Naive thymus-derived CD8-positive, alpha-beta T cell (primary cell): ENCODE measurements at places on chromosomes 16 and 17. TPM values are rescaled to one million over a fixed set of nuclear protein-coding genes. Genes with fewer than 3 reads are reported as not detected.

DNA sequence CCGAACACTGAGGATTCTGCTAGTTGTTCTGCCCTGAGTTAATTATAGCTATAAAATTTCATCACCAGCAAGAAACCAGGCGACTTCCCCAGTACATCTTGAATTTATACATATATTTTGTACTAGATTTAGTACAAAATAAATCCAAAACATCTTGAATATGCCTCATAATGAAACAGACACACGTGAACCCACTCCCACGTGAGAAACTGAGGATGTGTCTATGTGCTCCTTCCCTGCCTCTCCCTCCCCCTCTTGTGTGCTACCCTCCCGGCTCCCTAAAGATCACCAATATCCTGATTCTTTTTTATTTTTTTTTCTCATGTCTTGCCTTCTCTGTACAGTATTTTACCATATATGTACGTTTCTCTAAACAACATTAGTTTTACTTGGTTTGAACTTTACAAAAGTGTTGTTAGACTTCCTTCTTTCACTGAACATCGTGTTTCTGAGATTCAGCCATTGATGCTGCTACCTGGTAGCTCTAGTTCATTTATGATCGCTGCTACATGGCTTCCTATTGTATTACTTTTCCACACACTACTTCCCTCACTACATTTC lies 1.1 kb upstream of the LCMT1 start:
- H3K36me3 ChIP-seq: peaks cover 4% of the 10 kb centered on the region
- peaks cover 73% of the 10 kb centered on the region for H3K4me1 ChIP-seq
- H3K27me3 ChIP-seq: no peaks in the 10 kb centered on the region

GRCh38 chr17:77285594-77286390 lies 145.0 kb downstream of the SEC14L1 start:
- H3K4me1 ChIP-seq: peaks cover 12% of the 10 kb centered on the region
- no peaks in the 10 kb centered on the region for H3K36me3 ChIP-seq
- no peak overlapping the region for H3K27ac ChIP-seq
- H3K27me3 ChIP-seq: peaks cover 8% of the 10 kb centered on the region

DNA sequence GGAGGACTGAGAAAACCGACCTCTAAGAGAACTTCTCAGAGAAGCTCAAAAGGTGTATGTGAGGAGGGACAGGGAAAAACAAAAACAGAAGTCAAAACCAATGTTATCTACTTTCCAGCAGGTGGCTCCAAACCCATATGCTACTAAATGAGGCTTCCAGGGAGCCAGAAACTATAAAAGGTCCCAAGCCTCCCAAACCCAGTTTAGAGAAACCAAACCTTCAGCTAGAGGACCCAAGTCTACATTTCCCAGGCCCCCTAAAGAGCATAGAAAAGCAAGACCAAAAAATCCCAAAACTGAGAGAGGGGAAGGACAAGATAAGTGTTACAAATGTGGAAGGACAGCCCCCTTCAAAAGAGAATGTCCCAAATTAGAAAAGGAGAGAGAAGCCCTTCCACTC lies 3.7 kb downstream of the HPR start:
- H3K27ac ChIP-seq: peak overlapping the region; percentile 65
- H3K36me3 ChIP-seq: no peaks in the 10 kb centered on the region
- H3K4me3 ChIP-seq: no peak overlapping the region

GRCh38 chr16:30409125-30410060 lies 2.0 kb downstream of the ZNF771 start:
- H3K36me3 ChIP-seq: no peaks in the 10 kb centered on the region
- no peaks in the 10 kb centered on the region for H3K27me3 ChIP-seq
- H3K4me3 ChIP-seq: peak overlapping the region; percentile 33
- peaks cover 35% of the 10 kb centered on the region for H3K4me1 ChIP-seq
- peak overlapping the region; percentile 77 for H3K27ac ChIP-seq
- peak; percentile 91 for DNase-seq

- H3K36me3 ChIP-seq: no peaks in the 10 kb centered on the region
- no peaks in the 10 kb centered on the region for H3K27me3 ChIP-seq
- H3K4me1 ChIP-seq: peaks cover 50% of the 10 kb centered on the region
- no peak for DNase-seq
Measured at GRCh38 chr16:67561501-67561823, 864 bp upstream of the CTCF start.

GRCh38 chr17:76497979-76498875 lies 3.0 kb downstream of the RHBDF2 start:
- H3K36me3 ChIP-seq: no peaks in the 10 kb centered on the region
- peak overlapping the region; percentile 42 for H3K4me3 ChIP-seq
- no peaks in the 10 kb centered on the region for H3K27me3 ChIP-seq
- H3K27ac ChIP-seq: peak overlapping the region; percentile 63

DNA sequence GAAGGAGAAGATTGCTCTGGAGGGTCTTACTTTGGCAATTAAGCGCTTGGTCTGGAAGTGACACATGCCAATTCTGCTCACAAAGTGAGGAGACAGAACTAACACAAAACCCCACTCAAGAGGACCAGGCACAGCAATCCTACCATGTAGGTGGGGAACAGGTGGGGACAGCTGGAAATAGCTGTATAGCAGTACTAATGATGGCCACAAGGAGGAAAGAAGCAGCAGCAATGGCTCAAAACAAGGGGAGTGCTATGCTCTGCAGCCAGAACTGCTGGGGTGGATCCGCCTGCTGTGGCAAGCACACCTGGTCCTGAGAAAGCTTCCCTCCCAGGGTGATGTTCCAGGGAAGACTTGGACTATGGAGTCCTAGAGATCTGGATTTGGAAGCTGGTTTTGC lies 17.0 kb upstream of the TMEM132E start:
- H3K36me3 ChIP-seq: no peaks in the 10 kb centered on the region
- peak; percentile 31 for DNase-seq
- H3K27ac ChIP-seq: no peak overlapping the region
- H3K27me3 ChIP-seq: peaks cover 19% of the 10 kb centered on the region

- H3K36me3 ChIP-seq: peaks cover 3% of the 10 kb centered on the region
- no peak overlapping the region for H3K27ac ChIP-seq
- H3K4me1 ChIP-seq: no peaks in the 10 kb centered on the region
- no peak for DNase-seq
- peaks cover 2% of the 10 kb centered on the region for H3K27me3 ChIP-seq
Measured at GRCh38 chr17:20989991-20990855, 52.6 kb downstream of the USP22 start.

- H3K4me1 ChIP-seq: no peaks in the 10 kb centered on the region
- H3K36me3 ChIP-seq: no peaks in the 10 kb centered on the region
- DNase-seq: no peak
- no peak overlapping the region for H3K4me3 ChIP-seq
- H3K27ac ChIP-seq: no peak overlapping the region
Measured at GRCh38 chr16:54473226-54473993, 186.8 kb upstream of the IRX3 start.

- peaks cover 5% of the 10 kb centered on the region for H3K4me1 ChIP-seq
- peak overlapping the region; percentile 50 for H3K27ac ChIP-seq
- no peak overlapping the region for H3K4me3 ChIP-seq
Measured at GRCh38 chr16:57562066-57562465, 19.6 kb downstream of the ADGRG5 start.

- H3K4me1 ChIP-seq: no peaks in the 10 kb centered on the region
- DNase-seq: no peak
- no peaks in the 10 kb centered on the region for H3K36me3 ChIP-seq
- no peaks in the 10 kb centered on the region for H3K27me3 ChIP-seq
Measured at GRCh38 chr16:6732166-6732565, 600.5 kb upstream of the RBFOX1 start.

- no peak for DNase-seq
- H3K27me3 ChIP-seq: peaks cover 20% of the 10 kb centered on the region
- H3K4me3 ChIP-seq: no peak overlapping the region
- H3K4me1 ChIP-seq: peaks cover 9% of the 10 kb centered on the region
- no peak overlapping the region for H3K27ac ChIP-seq
- H3K36me3 ChIP-seq: no peaks in the 10 kb centered on the region
Measured at GRCh38 chr17:66950325-66950724, 14.2 kb upstream of the CACNG4 start.

DNA sequence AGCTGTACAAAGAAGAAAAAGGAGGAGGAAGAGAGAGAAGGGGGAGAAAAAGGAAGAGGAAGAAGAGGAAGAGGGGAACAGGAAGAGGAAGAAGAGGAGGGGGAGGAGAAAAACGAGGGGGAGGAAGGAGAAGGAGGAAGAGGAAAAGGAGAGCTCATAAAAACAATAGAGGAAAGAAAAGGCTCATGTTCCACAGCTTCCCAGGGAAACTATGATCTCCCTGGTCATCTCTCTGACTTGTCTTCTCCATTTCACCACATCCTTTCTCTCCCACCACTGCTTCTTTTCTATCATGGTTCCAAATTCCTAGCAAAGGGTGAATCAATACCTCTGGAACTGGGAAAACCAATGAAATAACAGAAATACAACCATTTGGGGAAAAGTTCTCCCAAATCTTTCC lies 254.1 kb upstream of the ERCC4 start:
- no peak for DNase-seq
- H3K4me1 ChIP-seq: no peaks in the 10 kb centered on the region
- no peaks in the 10 kb centered on the region for H3K36me3 ChIP-seq

GRCh38 chr17:8192070-8192815 lies 2.3 kb upstream of the BORCS6 start:
- no peak overlapping the region for H3K4me3 ChIP-seq
- H3K36me3 ChIP-seq: no peaks in the 10 kb centered on the region
- H3K4me1 ChIP-seq: peaks cover 13% of the 10 kb centered on the region
- H3K27me3 ChIP-seq: no peaks in the 10 kb centered on the region
- H3K27ac ChIP-seq: no peak overlapping the region

DNA sequence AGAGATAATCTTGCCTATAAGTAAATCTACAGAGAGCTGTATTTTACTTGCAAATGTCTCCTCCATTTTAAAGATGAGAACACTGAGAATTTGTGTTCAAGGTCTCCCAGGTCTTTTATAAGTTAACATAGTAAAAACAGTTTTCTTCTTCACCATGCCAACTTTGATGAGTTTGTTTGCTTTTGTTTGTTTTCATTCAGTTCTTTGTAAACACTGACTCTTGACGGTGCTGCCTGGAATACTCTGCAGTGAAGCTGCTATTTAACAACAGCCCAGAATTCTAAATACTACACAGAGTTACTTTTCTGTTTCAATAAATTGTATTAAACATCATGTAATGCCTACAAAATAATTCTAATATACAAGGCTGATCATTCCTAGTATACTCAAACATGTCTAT lies 41.4 kb upstream of the PITPNM3 start:
- no peak overlapping the region for H3K4me3 ChIP-seq
- H3K27me3 ChIP-seq: no peaks in the 10 kb centered on the region
- no peak overlapping the region for H3K27ac ChIP-seq
- peaks cover 1% of the 10 kb centered on the region for H3K4me1 ChIP-seq
- no peak for DNase-seq

DNA sequence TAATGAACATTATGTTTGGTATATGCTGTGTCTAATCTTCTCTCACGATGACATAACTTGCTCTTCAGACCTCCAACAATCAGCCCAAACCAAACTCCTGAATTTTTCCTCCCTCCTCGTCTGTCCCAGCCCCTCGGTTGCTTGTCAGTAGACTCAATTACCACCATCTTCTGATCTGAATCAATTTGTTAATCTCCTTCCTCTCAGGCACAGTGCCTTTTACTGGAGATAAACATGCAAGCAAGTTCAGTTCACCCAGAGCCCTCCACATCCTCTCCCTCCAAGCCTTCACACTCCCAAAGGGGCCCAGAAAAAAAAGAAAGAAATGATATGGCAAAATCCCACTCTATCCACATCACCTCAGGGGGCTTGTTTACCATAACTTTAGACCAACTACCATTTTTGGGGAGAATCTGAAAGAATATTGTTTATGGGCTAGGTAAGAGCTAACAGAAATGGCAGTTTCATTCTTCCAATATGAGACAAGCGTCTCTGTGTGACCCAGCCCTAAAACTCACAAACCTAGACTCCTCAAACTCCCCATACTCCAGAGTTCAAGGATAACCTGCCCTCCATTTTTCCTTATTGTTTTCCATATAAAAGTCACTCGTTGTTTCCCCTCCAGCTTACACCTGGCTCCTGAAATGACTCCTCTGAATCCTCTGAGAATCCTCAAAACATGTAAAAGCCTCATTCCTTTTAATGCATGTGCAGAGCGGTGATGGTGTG lies 1.5 kb downstream of the TEX2 start:
- H3K4me1 ChIP-seq: peaks cover 46% of the 10 kb centered on the region
- peak overlapping the region; percentile 95 for H3K4me3 ChIP-seq
- no peak for DNase-seq
- H3K27me3 ChIP-seq: no peaks in the 10 kb centered on the region

DNA sequence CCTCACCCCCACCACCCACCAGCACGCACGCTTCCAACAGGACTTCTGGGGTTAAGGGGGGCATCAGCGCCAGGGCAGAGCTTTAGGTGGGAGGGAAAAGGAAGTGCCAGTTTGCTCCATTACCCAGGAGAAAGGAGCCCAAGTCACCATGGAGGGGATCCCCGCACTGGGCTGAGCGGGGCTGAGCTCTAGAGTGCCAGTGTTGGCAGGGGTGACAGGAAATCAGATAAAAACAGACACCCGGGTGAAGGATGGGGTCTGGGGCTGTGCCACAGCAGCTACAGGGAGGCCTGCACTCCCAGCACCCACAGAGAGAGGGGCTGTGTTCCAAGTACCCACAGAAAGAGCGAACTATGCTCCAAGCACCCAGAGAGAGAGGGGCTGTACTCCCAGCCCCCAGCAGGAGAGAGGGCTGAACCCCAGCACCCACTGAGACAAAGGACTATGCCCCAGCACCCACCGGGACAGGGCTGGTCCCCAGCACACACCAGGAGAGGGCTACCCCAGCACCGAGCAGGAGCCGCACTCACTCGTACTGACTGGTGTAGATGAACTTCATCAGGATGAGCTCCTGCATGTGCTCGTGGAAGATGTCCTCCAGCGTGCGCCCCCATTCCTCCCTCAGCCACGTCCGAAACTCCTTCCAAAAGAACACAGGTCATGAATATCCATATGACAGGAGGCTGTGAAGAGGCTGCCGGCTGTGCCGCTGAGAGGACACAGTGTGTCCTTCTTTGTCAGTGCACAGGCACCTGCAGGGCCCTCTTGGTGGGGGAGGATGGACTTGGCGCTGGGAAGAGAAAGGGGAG lies 18.6 kb upstream of the C16orf95 start:
- peaks cover 39% of the 10 kb centered on the region for H3K4me1 ChIP-seq
- no peaks in the 10 kb centered on the region for H3K27me3 ChIP-seq
- H3K36me3 ChIP-seq: peaks cover 54% of the 10 kb centered on the region
- H3K27ac ChIP-seq: no peak overlapping the region

DNA sequence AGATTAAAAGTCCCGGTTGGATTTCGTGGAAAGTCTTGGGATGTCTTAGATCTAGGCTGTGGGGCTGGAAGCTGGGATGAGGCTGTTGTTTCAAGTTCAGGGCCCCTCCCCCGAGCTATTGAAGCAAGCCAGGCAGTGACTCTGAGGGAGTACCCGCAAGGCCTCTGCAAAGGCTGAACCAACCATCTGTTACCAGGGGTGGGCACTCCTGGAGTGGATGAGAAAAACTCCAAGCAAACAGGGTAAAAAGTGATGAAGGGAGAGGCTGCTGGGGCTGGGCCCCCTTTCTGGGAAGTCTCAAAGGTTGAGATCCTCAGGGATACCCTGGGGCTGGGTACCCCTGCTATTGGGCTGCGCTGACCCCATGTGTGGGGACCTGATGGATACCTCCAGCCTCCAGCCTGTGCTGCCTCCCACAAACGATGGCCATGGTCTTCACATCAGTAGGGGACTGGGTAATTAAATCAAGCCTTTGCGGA lies 82.4 kb upstream of the KIFC3 start:
- peaks cover 45% of the 10 kb centered on the region for H3K27me3 ChIP-seq
- DNase-seq: no peak
- peaks cover 2% of the 10 kb centered on the region for H3K36me3 ChIP-seq
- no peak overlapping the region for H3K4me3 ChIP-seq

The ITGAD gene
- not detected for total RNA-seq

The CMTM1 gene
- total RNA-seq: 3.9 TPM

The EVPLL gene
- total RNA-seq: not detected

The KCNH6 gene
- total RNA-seq: not detected

The HAP1 gene
- 0.11 TPM for total RNA-seq

The SLC16A11 gene
- 2.8 TPM for total RNA-seq

The KRT13 gene
- total RNA-seq: not detected

The HASPIN gene
- total RNA-seq: 0.57 TPM

The CYGB gene
- total RNA-seq: 2.1 TPM

The NPIPA7 gene
- 15.7 TPM for total RNA-seq

The ACE gene
- 1.9 TPM for total RNA-seq

The GNAO1 gene
- total RNA-seq: 0.85 TPM

The SEC14L5 gene
- total RNA-seq: not detected
